ENCODE measurements at places on chromosomes 1 and 21.

GRCh38 chr1:50193002-50193401, 84.3 kb downstream of the ELAVL4 start:
- DNase-seq = no peak

GRCh38 chr1:54239035-54239383, 39.0 kb downstream of the MRPL37 start:
- DNase-seq = no peak

GRCh38 chr1:58047265-58047858, 499.2 kb downstream of the OMA1 start:
- DNase-seq = peak; percentile 1

GRCh38 chr1:230071316-230071715, 4.3 kb downstream of the GALNT2 start:
- DNase-seq = no peak

- DNase-seq = no peak
These were observed 44.7 kb upstream of the ZNF644 start for GRCh38 chr1:91066538-91066937.

GRCh38 chr1:183096894-183097293, 73.7 kb downstream of the LAMC1 start:
- DNase-seq = no peak

DNA sequence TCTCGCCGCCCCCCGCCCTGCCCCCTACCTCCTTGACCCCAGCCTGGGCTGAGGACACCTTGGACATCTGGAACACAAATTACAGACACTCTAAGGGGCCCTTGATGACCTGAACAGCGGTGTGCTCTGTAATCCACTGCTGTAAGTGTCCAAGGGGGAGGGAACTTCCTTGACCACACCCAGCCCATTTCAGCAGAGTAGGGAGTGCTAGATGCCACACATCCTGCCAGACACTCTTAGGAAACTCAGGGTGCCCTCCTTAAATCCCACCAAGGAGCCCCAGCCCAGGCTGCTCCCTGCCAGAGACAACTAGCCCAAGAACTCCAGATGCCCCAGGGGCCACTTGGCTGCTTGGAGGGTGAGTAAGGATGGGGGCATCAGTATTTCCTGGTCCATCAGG, 282.2 kb downstream of the RRAGC start:
- no peak for DNase-seq

DNA sequence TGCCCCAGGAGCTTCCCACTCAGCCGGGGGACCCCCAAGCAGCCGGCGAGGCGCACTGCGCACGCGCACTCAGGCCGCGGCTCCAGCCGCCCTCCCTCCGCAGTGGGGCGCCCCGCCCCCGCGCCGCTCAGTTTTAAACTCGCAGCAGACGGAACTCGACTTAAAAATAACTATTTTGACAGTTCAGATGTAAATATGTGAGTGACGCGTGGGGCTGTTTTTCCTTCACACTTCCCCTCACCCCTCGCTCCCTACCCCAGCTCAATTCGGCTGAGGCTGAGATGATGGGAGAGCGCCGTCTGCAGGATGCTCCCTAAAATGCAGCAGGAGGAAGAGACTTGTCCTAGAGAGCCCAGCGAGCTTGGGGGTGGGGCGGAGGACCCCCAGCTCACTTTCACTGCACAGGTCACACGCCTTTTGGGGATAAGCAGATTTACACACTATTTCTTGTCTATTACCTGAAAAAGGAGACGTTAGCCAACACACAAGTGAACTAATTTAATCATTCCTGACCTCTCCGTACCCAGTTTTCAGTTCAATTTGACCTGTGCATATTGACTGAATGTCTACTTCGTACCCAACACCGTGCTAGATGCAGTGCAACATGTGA, 8.9 kb upstream of the LEMD1 start:
- peak; percentile 28 for DNase-seq

DNA sequence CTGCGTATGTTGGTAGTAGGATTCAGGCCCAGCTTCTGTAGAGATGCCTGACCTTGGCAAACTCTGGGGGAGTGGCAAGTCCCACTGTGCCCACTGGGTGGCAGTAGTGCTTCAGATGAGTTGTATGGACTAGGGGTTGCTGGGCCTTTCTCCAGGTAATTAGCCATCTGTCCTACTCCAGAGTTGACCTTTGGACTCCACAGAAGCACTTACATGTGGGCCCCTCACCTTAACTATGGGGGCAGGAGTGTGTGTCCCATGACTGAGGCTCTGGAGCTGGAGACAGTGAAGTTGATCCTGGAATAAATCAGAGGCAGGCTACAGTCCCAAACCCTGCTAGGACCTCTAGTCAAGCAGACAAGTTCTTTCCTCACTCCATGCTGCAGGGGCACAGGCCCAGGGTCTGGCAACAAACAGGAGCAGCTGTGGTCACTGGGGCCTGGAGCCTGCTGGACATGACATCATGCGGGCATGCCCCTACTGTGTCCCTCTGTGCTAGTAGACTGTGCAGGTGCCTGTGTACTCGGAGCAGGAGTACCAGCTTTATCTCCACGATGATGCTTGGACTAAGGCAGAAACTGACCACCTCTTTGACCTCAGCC, 4.6 kb downstream of the DMAP1 start:
- DNase-seq = peak; percentile 62

- DNase-seq = no peak
These were observed 42.5 kb downstream of the CNST start for GRCh38 chr1:246608616-246609376.

DNA sequence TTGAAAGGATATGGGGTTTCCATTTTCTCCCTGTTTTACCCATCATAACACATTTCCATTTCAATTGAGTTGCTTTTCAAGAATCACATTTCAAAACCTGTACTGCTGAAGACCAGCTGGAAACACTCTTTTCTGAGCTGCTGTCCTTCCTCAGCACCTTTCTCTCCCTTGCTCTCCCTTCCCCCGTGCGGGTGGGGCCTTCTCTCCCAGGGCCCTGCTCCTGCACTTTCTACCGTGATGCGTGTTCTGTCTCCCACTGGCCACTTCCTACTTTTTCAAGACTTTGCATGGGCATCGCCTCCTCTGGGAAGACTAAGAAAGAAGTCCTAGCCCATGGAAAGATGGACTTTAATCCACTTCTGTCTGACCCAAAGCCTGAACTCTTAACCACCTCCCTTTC, 390.4 kb downstream of the PTPRU start:
- DNase-seq = no peak

- no peak for DNase-seq
These were observed 105.9 kb upstream of the SLC45A1 start for GRCh38 chr1:8211883-8212579.

DNA sequence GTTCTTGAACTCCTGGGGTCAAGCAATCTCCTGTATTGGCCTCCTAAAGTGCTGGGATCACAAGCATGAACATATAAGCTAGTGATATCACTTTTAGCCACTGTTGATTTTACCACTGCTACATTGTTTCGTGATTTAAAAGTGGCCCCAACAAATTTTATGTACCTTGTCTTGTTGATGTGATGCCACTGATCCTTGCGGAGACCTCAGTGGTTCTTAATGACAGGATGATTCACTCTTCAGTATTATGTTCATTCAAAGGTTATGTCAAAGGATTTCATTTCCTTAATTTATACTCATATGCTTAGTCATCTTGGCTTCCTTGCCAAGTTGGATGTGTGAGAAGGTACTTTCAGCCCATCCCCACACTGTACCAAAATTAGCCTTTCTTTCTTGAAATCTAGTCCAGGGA, 12.1 kb downstream of the PRKACB start:
- no peak for DNase-seq

DNA sequence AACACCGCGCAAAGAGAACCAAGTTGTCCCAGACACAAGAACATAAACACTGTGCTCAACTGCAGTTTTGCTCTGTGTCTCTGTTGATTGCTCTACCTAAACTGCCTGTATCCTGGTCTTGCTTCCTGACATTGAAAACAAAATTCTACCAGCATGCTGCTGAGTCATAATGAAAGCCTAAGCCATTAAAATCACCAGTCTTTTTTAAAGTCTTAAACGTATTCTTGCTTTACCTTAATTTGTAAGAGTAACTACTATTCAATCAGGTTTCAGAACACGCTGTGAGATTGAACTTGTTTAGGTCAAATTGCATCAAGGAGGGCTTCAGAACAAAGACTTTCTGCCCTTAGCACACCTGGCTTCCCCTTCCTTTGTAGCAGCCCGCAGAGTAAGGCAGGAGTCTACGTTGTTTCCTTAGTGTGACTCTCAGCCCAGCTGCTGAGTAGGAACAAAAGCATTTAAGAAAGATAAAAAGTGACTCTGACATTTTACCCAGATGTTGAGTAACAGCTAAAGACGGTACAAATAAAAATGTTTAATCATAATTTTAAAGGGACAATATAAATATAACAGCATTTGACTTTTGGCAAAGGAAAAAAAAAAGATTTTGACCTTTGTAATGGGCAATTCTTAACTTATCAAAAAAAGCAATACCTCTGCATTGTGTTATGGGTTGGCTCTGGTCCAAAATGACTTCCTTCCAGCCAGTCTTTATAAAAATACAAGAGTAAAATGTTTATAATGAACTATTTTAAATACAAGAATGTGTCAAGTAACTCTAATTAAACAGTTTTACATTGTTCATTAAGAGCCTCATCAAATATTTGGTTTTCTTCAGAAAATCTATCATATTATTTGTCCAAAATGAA, 186.9 kb upstream of the ADGRL4 start:
- no peak for DNase-seq

- no peak for DNase-seq
These were observed 32.8 kb downstream of the EPRS1 start for GRCh38 chr1:220013497-220013896.

DNA sequence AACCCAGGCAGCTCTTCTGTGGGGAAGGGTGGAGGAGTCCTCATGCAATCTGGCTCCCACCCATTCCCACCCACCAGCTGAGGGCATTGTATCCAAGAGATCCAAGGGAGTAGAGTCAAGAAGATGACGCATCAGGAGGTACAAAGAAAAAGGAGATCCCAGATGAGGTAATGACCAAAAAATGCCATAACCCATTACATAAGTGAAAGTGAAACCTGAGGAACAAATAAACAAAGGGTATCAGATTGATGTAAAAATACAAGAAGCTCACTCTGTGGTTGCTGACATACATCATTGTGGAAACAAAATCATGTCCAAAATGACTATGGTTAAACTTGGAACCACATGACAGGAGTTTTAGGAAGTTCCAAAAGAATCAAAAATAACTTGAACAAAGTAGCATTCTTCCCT, 42.5 kb downstream of the CCN1 start:
- DNase-seq = no peak

DNA sequence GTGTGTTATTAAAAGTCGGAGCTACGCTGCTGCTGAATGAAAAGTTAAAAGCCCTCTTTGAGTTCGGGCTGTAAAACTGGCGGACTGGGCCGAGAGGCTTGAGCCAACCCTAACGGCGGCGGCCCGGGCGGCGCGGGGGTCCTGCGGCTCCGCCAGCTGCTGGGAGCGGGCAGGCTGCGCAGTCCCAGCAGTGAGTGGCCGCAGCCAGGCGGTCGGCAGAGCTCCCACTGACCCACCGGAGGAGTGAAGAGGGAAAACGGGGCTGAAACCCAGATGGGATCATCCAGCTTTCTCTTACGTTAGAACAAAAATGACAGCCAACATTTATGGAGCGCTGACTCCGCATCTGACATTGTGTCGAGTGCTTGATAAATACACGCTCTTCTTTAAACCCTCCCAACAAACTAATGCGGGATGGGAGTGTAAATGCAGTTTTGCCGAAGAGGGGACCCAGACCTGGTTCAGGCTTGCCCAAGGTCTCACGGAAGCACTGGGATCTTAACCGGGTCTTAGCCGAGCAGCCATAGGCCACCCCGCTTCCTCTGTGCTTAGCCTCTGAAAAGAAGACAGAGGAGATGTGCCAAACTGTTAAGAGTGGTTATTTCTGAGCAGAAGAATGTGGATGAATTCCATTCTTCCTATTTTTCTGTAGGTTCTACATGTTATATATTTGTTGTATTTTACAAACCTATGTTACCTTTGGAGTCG, 3.5 kb downstream of the GRHL3 start:
- DNase-seq = no peak

GRCh38 chr1:164477343-164477742, 81.6 kb upstream of the PBX1 start:
- DNase-seq = no peak

DNA sequence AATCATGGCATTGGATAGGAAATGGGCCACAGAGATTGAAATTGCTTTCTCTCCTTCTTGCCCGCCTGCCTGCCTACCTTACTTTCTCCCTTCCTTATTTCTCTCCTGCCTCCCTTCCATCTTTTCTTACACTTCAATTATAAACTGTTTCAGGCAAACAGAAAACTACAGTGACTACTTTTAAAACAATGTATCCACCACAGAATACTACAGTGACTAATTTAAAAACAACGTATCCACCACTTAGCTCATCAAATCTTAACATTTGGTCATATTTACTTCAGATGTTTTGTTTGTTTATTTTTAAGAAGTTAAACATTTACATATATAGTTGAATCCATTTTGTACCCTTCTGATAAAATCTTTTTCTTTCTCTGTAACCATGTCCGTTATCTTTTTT, 54.4 kb downstream of the SNRPE start:
- no peak for DNase-seq

GRCh38 chr21:19776076-19776475, 1222.1 kb upstream of the NCAM2 start:
- no peak for DNase-seq

GRCh38 chr1:220356981-220357850, 85.0 kb upstream of the RAB3GAP2 start:
- no peak for DNase-seq

DNA sequence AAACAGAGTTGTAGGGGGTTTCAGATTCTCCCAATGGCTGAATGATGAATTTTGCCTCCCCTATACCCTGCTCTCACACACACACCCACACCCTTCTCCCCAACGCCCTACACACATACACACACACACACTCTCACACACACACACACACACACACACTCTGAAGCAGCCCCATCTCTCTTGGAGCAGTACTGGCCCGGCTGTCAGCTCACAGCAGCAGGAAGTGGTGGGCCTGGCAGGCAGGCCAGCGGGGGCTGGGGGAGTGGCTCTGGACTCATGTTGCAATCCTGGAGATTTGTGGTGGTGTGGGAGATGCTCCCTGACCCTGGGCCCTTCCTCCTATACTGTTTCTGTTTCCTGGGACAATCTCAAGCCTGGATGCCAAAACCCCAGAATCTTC, 2.2 kb downstream of the IKBKE start:
- DNase-seq = no peak

GRCh38 chr1:96962751-96963211, 241.2 kb downstream of the PTBP2 start:
- DNase-seq = no peak

GRCh38 chr1:160018900-160019299, 12.9 kb downstream of the PIGM start:
- DNase-seq = no peak

All from stimulated activated CD4-positive, alpha-beta T cell treated with anti-CD3 and anti-CD28 coated beads, Interleukin-1b, Interleukin-23, amount 100 ng/mL, for 24 hours (primary cell).